ENCODE measurements at places on chromosomes 13 and 19.

GRCh38 chr19:11722414-11722813 is 16.3 kb downstream of the ZNF823 start:
- DNase-seq = no peak

GRCh38 chr19:14181906-14182305 is 24.1 kb downstream of the ADGRL1 start:
- DNase-seq = no peak

- DNase-seq = no peak
Measured at GRCh38 chr19:12346896-12347295, 13.5 kb upstream of the ZNF563 start.

- no peak for DNase-seq
Measured at GRCh38 chr13:88932950-88933349, 1261.8 kb downstream of the SLITRK5 start.

DNA sequence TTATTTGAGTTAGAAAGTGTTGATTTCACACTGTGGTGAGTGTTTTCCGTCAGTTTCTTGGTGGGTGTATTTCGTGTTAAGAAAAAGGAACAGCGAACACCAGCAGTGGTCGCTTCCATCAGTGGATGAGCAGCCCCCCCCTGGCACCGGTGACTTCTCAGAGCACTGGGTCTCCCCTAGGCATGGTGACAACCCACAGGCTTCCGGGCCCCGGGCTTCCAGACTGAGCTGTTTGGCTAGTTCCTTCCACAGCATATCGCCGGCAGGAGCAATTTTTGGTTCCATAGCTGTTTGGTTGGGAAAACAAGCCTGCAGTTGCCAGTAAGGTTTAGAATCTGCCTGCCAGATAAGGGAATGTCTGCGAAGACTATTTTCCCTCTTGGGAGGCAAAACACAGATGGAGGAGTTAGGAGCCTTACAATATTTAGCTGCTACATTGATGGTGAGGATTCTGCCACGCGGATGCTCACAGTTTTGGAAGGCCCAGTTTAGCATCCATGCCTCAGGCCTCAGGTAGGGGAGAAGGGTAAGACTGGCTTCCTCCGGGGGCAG is 18.7 kb upstream of the ZNF536 start:
- no peak for DNase-seq

GRCh38 chr13:22629374-22629773 is 551.4 kb upstream of the SGCG start:
- DNase-seq = no peak

- DNase-seq = no peak
Measured at GRCh38 chr19:50292216-50292827, 36.9 kb downstream of the KCNC3 start.

DNA sequence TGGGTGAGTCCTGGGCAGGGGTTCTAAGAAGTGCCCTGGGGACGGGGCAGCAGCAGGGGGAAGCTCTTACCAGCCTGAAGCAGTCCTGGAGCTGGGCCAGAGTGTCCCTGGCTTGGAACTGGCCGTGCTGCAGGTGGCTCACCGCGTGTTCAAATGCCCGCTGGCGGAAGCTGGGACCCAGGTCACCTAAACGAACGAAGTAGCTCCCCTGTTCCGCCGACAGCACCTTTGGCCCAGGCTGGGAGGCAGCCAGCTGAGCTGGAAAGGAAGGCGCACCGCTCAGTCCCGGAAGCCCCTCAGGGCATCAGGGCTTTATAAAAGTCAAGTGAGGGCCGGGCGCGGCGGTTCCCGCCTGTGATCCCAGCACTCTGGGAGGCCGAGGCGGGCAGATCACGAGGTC is 9.6 kb downstream of the PLIN4 start:
- no peak for DNase-seq

DNA sequence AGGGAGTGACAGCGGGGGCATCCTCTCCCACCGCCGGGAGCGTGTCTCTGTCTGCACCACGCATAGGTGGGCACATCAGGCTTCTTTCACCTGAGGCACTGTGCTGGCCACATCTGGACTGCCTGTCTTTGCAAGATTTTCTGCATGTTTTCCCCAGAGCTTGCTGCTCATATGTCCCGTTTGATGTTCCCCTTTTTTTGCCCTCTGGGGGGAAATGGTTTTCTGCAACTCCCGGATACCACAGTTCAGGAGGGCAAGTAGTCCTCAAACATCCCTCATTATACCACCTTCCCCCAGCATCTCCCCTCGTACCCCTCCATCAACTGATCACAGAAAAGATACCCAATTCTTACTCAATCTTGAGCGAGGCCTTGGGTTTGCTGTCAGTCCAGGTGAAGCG is 168.0 kb downstream of the PAN3 start:
- no peak for DNase-seq

GRCh38 chr13:110506859-110507566 is 54.5 kb downstream of the RAB20 start:
- DNase-seq = no peak

DNA sequence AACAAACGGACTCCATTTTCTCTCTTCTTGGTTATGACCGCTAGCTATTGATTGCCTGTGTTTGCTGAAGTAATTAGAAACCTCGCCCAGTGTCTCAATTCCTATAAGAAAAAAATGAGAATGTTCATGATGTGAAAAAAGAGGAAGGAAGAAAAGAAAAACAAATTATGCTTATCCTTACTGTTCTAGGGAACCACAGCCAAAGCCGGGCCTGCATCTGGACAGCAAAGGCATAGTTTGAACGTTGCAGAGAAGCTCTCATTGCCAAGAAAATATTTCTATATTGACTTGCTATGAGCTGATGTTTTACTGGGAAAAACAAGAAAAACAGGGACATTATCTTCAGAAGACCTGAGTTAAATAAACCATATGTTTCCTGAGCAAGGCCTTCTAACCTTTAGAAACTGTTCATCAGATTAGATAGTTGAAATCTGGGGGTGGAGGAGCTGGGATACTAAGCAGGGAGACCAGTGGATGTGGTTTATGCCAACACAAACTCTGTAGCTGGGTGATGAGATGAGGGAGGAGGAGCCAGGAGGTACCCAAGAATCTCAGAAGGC is 55.0 kb downstream of the EFNB2 start:
- no peak for DNase-seq

GRCh38 chr13:75628801-75629200 is 7.3 kb upstream of the LMO7 start:
- no peak for DNase-seq

- no peak for DNase-seq
Measured at GRCh38 chr13:94858856-94859255, 146.5 kb upstream of the SOX21 start.

DNA sequence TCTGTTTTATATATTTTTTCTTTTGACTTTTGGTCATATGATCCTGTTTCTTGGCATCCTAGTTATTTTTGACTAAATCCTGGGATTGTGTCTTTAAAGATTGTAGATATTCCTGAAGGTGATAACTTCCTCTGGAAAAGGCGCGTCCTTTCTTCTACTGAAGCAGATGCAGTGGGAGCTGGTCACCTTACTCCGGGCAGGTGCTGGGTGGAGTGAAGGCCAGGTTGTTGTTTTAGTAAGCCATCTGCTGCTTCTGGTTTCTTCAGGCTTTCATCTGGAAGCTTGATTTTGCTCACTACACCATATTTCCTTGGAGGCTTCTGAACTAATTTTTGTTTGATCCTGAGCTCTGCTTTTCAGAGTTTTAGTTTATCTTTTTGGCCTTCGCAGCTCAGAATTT is 21.5 kb downstream of the URI1 start:
- no peak for DNase-seq

DNA sequence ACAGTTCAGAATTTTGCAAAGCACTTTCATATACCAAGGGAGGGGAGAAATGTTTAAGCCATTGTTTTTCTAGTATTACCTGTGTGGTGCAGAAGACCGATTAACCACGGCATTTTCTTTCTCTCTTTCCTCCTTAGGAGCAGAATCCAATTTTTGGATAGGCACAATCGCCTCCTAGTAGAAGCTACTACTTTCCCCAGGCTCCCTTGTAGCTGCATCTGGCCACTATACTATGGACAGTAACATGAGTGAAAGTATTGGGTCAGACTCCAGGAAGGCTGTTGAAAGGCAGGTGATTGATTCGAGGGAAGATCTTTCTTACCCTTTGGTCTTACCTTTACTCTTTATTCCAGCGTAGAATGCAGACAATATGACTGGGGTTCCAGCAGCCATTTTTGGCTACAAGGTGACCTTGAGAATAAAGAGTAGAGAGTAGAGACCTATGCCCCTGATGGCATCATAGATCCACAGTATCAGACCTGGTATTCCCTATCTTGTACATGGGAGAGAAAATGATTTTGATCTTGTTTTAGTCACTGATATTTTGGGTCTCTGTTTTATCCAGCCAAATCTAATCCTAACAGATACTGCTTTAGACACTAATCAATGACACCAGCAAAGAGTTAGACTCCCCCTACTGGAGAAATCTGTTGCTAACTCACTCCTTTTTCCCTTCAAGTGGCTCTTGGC is 77.0 kb downstream of the LRRC63 start:
- no peak for DNase-seq

GRCh38 chr13:32044446-32044845 is 12.9 kb downstream of the FRY start:
- DNase-seq = no peak

DNA sequence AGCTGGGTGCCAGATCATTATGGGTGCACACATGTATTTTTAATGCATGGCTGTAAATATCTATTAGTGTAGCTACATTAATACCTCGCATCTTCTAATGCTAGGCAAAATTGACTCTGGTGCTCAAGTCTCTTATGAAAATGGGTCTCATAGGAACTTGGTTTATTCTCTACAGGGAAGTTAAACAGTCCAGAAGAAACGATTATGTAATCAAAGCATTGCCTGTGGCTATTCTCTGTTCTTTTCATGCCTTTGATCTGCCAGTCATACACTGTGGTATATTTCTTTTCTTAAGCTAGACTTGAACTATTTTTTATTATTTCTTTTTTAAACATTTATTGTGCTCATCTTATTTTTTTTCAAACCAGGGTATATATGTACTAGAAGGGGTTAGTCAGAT is 1015.0 kb downstream of the SLITRK1 start:
- no peak for DNase-seq

DNA sequence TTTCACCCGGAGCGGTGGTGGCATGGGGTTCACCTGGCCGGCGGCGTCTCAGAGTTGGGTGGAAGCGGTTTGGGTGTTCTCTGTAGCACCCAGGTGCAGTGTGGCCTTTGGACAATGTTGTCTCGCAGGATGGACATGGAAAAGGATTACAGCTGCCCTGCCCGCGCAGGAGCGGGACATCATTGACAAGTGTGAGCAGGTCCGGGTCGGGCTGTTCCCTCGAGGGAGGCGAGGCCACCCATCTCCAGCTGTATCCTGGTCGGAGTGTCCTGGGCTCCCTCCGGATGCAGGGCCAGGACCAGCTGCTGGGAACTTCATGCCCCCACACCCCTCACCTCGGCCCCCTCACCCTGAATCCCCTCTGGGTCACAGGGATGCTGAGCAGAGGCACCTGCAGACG is 7.8 kb upstream of the ZNF14 start:
- DNase-seq = no peak

- DNase-seq = no peak
Measured at GRCh38 chr13:32205431-32206096, 109.6 kb downstream of the ZAR1L start.

DNA sequence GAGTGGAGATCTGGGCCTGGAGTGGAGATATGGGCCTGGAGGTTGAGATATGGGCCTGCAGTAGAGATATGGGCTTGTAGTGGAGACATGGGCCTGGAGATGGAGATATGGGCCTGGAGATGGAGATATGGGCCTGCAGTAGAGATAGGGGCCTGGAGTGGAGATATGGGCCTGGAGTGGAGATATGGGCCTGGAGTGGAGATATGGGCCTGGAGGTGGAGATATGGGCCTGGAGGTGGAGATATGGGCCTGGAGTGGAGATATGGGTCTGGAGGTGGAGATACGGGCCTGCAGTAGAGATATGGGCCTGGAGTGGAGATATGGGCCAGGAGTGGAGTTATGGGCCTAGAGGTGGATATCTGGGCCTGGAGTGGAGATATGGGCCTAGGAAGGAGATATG is 402 bp downstream of the KIR2DL3 start:
- DNase-seq = no peak

DNA sequence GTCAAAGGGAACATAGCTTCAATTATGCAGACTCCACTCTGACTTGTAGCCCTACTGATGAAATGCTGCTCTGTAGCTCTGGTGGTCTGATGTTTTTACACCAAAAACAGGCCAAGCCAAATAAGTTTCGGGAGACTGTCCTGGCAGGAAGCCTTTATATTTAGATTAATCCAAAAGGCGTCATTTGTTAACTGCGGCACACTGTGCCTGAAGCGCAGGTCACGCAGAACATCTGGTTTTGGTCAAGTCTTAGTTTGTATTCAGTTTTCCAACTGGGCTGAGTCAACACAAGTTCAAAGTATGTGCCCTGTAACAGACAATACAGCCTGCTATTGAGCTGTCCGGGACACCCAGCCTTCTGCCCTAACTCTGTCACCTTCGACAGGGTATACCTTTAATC is 154.6 kb upstream of the IPO5 start:
- DNase-seq = no peak

DNA sequence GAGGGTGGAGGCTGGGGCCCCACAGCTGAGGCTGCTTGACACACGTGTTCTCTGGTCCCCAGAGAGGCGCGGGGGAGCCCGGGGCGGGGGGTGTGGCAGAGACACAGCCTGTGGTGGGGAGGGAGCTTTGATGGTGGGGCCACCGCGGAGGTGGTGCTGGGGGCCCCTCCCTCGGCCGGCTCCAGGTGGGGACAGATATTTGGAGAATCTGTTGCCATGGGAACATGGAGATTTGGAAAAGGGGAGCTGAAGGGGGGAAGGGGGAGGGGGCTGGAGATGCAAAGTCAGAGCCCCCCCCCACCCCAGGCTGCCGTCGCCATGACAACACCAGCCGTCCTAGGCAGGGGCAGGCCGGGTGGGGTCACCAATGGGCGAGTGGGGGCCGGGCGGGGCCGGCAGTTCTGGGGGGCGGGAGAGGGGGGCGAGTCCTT is 1.2 kb downstream of the PRKCG start:
- DNase-seq = no peak

DNA sequence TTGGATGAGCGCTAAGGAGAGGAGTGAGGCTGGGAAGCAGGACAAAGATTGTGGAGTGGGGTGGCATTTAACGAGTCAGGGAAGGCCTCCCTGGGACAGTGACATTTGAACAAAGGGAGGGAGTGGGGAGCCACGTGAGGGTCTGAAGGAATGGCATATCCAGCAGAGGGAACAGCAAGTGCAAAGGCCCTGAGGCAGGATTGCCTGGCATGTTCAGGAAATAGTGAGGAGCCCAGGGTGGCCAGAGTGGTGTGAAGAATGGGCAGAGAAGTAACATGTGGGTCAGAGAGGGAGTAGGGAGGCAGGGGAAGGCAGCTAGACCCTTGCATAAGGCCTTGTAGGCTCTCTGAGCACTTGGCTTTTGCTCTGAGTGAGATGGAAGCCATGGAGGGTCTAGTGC is 14.9 kb upstream of the PVR start:
- no peak for DNase-seq

All from stimulated activated CD4-positive, alpha-beta T cell treated with anti-CD3 and anti-CD28 coated beads, TNF-alpha, amount 100 ng/mL, for 24 hours (primary cell).